ENCODE measurements at places on chromosomes 7 and 10.

DNA sequence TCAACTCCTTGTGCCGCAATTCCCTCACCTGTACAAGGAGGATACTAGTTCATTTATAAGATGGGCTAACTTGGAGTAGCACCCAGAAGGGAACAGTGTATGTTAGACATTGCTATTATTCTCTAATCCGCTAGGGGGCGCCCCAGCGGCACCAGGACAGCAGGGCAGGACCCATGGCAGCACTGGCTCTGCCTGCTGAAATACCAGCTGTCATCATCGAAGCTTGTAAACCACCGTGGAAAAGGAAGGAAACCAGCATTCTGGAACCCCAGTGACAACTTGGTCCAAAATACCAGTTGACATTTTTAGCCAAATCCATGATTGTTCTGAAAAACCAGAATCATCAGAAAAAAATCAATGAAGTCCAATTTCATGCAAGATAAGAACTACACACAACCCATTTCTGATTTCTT is 134.4 kb downstream of the ITGA8 start:
- DNase-seq, result peak; percentile 39

GRCh38 chr10:15491856-15492642 is 121.0 kb upstream of the FAM171A1 start:
- no peak for DNase-seq

- DNase-seq, result no peak
These were observed 66.6 kb upstream of the WNT16 start for GRCh38 chr7:121262221-121262620.

DNA sequence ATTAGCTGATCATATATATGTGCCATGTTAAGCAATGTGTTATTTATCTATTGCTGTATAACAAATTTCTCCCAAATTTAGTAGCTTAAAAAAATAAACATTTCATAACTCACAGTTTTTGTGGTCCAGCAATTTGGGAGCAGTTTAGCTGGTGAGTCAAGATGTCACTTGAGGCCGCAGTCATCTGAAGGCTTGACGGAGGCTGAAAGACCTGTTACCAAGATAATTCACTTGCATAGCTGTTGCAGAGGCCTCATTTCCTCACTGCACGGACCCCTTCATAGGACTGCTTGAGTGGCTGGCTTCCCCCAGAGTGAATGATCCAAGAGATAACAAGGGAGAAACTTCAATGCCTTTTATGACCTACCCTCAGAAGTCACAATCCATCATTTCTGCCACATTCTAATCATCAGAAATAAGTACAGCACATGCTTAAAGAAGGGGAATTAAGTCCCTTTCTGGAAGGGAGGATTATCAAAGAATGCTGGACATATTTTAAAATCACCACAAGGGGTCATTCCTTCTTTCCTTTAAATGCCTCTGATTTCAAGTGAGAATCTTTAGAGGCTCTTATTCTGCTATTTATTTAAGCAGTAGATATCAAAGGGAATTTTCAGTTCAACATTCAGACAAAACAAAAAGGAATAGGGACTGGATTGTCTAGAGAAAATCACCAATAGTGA is 10.5 kb upstream of the SRPK2 start:
- no peak for DNase-seq

GRCh38 chr7:28818996-28819395 is 139.1 kb downstream of the TRIL start:
- DNase-seq, result no peak

DNA sequence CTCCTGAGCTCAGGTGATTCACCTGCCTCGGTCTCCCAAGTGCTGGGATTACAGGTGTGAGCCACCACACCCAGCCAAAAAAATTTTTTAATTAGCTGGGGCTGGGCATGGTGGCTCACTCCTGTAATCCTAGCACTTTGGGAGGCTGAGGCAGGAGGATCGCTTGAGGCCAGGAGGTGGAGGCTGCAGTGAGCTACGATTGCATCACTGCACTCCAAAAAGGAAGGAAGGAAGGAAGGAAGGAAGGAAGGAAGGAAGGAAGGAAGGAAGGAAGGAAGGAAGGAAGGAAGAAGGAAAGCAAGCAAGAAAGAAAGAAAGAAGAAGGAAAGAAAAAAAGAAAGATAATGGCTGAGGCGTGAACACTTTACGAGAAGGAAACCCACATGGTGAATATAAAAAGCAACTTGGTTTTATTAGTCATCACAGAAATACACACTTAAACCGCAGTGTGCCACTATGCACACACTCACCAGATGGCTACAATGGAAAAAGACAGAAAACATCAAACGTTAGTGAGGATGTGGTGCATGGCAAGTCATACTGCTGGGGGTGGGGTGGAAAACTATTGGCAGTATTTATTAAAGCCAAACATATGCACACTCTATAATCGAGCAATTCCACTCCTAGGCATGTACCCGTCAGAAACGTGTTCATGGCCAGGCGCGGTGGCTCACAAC is 4.4 kb upstream of the CCL26 start:
- no peak for DNase-seq

- no peak for DNase-seq
These were observed 259.0 kb downstream of the PHTF2 start for GRCh38 chr7:78057571-78057970.

DNA sequence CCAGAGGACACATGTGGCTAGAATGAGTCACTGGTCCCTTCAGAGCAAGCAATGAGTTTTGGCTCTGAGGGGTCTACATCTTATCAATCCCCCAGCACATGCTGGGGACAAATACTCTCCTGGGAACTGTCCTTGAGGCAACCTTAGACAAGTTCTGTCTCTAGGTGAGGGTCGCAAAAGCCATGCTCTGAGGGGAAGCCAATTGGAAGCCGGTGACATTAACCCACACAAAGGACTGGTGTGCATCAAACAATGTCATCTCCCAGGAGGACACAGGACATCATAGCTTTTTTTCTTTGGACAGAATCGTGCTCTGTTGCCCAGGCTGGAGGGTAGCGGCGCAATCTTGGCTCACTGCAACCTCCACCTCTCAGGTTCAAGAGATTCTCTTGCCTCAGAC is 111.6 kb upstream of the ZNF722 start:
- no peak for DNase-seq

GRCh38 chr7:17545348-17545747 is 246.9 kb downstream of the AHR start:
- no peak for DNase-seq

DNA sequence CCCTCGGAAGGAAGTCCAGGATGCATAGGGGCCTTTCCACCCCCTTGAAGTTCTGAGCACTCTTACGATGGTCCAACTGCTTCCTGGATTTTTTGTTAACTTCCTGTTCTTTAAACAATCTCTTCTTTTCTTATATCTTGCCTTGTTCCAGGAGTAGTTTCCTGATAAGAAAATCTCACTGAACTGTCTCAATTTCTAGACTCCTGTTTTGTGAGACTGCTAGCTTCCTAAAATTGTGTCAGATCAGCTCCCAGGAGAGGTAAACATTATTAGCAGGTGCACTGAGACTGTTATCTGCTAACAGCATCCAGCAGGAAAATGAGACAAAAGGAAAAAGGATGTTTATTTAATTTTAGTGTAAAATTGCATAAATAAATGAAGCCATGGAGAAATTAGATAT is 106.2 kb upstream of the PITRM1 start:
- no peak for DNase-seq

- DNase-seq, result no peak
These were observed 24.7 kb upstream of the HSPA12A start for GRCh38 chr10:116766837-116767634.

GRCh38 chr7:156232931-156233705 is 407.5 kb upstream of the RNF32 start:
- no peak for DNase-seq

- no peak for DNase-seq
These were observed 348.9 kb upstream of the NPSR1 start for GRCh38 chr7:34309116-34309515.

DNA sequence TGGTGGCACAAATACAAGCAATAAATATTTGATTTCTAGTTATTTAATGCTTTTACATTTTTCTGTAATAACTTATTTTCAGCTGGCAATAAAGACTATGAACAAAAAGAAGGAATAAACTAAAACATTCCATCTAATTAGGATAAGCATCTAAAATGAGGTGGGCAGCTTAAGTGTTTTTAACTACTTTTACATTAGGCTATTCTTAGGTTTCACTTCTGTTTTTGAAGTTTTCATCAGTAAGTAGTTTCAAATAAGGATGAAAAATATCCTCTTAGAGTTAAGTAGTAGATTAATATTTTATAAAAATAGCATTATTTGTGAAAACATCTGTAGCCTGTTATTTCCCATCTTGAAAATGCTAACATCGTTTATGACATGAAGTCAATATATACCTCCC is 15.9 kb downstream of the NT5C2 start:
- no peak for DNase-seq

DNA sequence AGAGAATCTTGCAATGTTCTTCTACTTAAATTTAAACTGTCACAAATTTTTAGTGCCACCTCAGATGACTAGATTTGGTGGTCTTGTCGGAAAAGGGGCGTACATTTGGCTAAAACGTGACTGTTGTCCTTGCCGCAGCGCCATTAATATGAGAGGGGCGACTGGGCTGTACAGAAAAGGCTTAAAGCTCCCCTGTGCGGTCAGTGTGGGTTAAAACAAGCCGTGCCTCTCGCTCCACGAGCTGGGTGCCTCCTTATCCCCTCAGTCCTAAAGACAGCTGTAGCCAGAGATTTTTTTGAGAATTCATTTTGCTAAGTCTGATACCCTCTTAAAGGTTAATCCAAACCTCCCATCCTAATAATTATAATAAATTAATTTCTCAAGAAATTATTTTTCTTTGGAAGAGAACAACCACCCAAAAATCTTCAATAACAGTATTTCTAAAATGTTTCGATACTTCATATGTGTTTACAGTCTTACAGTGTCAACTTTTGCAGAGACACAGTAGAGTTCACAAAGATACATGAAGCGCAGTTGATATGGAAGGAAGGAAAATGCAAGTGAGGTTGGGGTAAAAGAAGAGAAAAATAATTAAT is 68.6 kb downstream of the C7orf25 start:
- peak; percentile 26 for DNase-seq

DNA sequence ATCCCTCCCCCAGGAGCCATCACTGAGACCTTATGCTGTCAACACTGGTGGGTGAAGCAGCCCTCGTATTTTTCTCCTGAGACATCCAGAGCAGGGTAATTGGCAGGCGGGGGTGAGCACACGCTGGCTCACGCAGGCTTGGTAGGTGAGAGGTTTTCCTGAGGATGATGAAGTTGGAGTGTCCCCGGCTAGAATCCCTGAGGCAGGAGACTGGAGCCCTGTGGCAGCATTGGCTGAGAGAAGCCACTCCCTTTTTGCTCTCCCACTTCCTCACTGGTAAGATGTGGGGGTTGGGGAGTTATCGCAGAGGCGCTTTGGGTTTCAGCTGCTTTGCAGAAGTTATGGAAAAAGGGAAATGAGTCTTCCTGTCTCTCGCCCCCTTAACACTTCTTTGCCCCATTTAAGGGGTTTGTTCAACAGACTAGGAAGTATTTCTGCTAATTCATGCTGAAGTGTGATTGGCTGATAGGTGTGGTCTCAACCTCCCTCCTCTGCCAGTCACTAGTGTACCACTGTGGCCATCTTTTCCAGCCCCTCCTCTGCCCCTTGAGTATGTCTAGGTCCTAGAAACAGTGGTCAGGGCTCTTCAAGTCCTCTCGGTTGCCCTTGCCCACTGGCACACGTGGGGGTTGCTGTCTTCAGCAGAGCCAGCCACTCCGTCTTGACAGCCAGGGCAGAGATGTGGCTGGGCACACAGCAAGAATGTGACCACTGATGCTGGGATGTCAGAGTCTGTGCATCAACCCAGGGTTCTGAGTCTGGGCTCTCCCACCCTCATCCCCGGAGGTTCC is 5.7 kb downstream of the ARPC1B start:
- DNase-seq, result no peak

- DNase-seq, result no peak
These were observed 8.8 kb upstream of the FZD8 start for GRCh38 chr10:35650894-35651293.

- DNase-seq, result no peak
These were observed 12.6 kb upstream of the GDF10 start for GRCh38 chr10:47287365-47287802.

- DNase-seq, result no peak
These were observed 32.5 kb upstream of the TNS3 start for GRCh38 chr7:47614450-47614849.

DNA sequence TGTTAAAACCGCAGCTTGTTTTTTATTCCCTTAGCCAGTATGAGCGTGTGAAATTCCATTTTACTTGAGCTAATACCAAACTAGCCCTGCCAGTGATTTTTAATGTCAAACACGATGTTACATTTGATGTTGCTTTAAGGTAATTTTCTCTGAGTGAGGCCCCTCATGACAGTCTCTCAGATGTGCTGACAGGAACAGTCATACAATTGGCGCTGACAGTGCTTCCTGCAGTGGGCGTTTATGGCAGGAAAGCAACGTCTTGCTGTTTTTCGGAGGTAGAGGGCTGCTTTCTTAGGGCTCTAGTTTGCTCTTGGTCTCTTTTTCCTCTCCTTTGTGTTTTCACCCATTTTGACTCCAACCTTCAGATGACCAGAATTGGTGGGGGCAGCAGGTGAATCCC is 19.3 kb downstream of the PON1 start:
- no peak for DNase-seq

- DNase-seq, result no peak
These were observed 391.4 kb downstream of the TNS3 start for GRCh38 chr7:47190462-47190861.

DNA sequence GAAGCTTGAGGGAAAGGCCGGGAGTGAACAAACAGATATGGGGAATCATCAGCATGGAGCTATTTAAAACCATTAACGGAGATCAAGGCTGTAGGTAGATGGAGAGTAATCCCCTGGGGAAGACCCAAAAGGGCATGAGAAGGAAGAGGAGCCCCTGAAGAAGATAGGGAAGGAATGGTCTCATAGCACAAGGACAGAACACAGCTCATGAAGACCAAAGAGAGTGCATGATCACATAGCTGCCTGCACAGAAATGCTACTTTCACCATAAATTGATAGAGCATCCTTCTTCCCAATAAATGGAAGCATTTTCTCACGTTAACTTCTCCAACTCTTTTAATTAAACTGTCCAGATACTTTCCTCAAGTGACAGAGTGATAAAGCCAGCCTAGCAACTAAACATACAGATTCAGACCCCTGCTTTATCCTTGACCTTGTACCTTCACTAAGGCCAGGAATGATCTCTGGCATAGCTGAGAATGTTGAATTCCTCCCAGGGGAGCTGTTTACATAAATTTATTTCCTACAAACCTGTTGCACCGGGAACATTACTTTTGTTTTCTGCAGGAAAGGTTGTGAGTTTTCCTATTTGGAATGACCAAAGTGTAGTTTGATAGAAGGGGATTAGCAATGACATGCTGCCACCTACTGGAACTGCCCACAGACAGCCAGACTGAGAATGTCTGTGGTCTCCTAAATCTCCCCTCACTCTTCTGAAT is 110.8 kb upstream of the LRGUK start:
- DNase-seq, result peak; percentile 39

DNA sequence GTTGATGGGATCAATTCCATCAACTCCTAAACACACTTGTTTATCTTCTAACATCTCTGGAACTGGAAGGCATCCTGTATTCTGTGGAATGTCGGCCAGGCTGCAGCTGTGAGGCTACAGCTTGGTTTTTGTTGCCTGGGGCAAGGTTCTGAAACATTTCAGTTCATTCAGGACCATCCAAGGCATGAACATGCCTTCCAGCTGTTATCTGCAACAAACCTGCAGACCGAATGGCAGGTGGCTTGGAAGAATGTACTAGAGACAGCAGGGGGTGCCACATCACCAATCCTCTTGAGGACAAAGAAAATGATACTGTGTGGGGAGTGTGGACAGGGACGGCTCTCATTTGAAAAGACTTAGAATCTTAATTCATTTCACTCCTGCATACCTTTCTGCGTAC is 12.4 kb downstream of the PAPOLB start:
- peak; percentile 28 for DNase-seq
